Renal pelvis (tissue), 12 donors: ENCODE measurements at places on chromosomes 13 and 19. TPM values are rescaled to one million over a fixed set of nuclear protein-coding genes. Genes with fewer than 3 reads are reported as not detected.
A peak's percentile ranks its signal among the peaks of the same experiment; 100 is the strongest.

- no peak for DNase-seq
These were observed 209.2 kb downstream of the DLEU7 start for GRCh38 chr13:50634339-50634738.

GRCh38 chr19:48737360-48737998 lies 2.9 kb downstream of the RASIP1 start:
- no peak for DNase-seq

DNA sequence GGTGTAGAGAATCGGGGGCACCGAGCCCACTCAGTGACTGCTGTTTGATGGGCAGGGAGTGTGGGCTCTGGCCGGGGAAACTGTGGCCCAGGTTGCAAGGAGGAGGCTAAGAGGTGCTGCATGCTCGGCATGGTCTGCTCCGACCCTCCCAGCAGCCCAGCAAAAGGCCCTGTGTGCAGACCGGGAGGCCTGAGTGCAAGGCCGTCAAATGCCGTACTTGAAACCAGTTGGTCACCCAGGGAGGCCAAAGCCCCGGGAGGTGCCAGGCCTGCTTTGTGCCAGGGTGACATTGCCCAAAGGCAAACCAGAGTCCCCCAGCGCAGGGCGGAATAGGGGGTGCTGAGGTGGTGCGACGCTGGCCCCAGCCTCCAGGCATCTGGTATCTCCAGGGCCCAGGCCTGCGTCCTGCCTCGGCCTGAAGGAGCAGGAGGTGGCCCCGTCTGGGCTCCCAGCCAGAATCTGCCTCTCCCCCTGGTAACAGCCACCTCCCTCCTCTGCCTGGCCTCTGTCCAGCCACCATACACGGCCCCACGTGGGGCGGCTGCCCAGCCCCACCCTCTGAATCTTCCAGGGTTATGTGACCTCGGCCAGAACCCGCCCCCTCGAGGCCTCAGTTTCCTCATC lies 4.0 kb downstream of the PIK3R2 start:
- peak; percentile 65 for DNase-seq

SIGLEC11 gene
- 4.5 TPM for polyA plus RNA-seq

DNA sequence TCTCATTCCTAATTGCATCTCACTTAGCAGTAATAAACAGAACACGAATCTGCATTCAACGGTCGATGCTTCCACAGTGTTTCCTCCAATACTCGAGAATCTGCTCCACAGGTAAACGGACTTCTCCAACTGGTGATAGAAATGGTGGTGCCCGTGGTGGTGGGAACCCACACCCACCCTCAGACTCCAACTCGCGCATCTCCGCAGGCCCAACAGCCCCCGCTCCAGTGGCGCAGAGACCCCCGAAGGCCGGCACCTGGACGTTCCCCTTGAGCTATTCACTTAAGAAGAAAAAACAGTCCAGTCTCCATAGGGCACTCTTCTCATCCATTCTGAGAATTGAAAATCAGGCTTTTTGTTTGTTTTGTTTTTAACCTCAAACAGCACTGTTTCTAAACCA lies 13.8 kb upstream of the RASA3 start:
- no peak for DNase-seq

DNA sequence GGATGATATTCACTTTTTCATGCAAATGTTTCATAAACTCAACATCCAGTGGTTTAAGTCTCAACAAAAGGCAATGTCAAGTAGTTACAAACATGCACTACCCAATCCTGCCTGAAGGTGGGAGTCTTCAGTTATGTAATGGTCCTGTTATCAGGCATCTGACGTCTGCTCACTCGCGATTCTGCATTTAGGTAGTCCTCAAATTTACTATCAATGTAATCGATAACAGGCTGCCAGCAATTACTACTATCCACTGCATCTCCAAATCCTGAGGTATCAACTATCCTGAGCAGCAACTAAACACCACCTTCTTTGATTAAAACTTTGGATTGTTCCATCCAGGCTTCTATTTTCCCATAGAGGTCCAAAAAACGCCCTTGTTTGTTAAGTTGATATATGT lies 51.2 kb downstream of the NLRP12 start:
- DNase-seq = peak; percentile 41

- no peak for DNase-seq
These were observed 117.6 kb upstream of the SOX21 start for GRCh38 chr13:94829837-94830365.

- no peak for DNase-seq
These were observed 1594.5 kb upstream of the PCDH20 start for GRCh38 chr13:63010072-63010658.

PALM gene
- 119 TPM for polyA plus RNA-seq

ZNF85 gene
- 17.7 TPM for polyA plus RNA-seq

- DNase-seq = no peak
These were observed 103.9 kb downstream of the DOCK9 start for GRCh38 chr13:98874029-98874397.

- no peak for DNase-seq
These were observed 29.9 kb upstream of the CEBPA start for GRCh38 chr19:33332248-33332647.

- no peak for DNase-seq
These were observed 341.3 kb downstream of the TEX29 start for GRCh38 chr13:111661776-111662175.

TFDP1 gene
- polyA plus RNA-seq = 81.7 TPM
